ENCODE measurements at places on chromosomes 12 and 14. TPM values are rescaled to one million over a fixed set of nuclear protein-coding genes. Genes with fewer than 3 reads are reported as not detected.
A peak's percentile ranks its signal among the peaks of the same experiment; 100 is the strongest.

GRCh38 chr12:111812881-111813741 lies 28.9 kb upstream of the MAPKAPK5 start:
- H3K27me3 ChIP-seq, result no peaks in the 10 kb centered on the region
- H3K36me3 ChIP-seq, result no peaks in the 10 kb centered on the region
- peak; percentile 52 for DNase-seq
- H3K27ac ChIP-seq, result no peak overlapping the region
- H3K4me3 ChIP-seq, result no peak overlapping the region

- no peak overlapping the region for H3K27ac ChIP-seq
- DNase-seq, result no peak
- no peaks in the 10 kb centered on the region for H3K4me1 ChIP-seq
- no peaks in the 10 kb centered on the region for H3K36me3 ChIP-seq
Observed at GRCh38 chr12:92634730-92635129, 68.1 kb upstream of the PLEKHG7 start.

- DNase-seq, result no peak
- no peaks in the 10 kb centered on the region for H3K36me3 ChIP-seq
- no peaks in the 10 kb centered on the region for H3K4me1 ChIP-seq
- no peaks in the 10 kb centered on the region for H3K27me3 ChIP-seq
- peak overlapping the region; percentile 14 for H3K27ac ChIP-seq
Observed at GRCh38 chr12:111546758-111547383, 52.2 kb downstream of the ATXN2 start.

GRCh38 chr12:42097971-42098370 lies 46.7 kb downstream of the GXYLT1 start:
- H3K4me1 ChIP-seq, result peaks cover 10% of the 10 kb centered on the region
- peak overlapping the region; percentile 42 for H3K4me3 ChIP-seq
- H3K27ac ChIP-seq, result peak overlapping the region; percentile 94
- no peak for DNase-seq
- no peaks in the 10 kb centered on the region for H3K27me3 ChIP-seq

Gene AHNAK2
- 0.22 TPM for total RNA-seq

DNA sequence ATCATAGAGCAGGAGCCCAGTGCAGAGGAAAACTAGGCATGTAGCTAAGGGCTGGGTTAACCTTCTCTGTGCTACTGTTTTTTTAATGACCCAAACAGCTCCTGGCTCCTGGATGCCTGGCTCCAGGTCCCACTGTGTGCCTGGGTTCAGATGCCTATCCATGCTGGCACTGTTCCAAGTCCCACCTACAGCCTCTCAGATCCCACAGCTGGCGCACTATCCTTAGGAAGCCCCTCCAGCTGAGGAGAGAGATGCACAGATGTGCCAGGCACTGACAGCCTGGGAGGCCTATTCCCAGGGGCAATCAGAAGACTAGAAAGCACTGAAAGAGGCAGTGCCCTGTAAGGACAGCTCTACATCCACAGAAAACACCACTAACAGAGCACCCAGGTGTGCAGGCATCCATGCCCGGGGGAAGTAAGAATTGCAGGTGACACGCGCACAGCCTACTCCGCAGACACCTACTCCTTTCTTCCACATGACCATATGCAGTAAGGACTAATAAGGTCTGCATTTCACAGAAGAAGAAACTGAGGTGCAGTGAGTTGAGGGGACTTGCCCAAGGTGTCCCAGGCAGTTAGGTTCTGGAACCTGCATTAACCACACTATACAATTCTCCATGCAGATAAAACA lies 51.2 kb downstream of the PITPNM2 start:
- no peaks in the 10 kb centered on the region for H3K36me3 ChIP-seq
- no peak overlapping the region for H3K27ac ChIP-seq
- peaks cover 16% of the 10 kb centered on the region for H3K4me1 ChIP-seq
- no peak overlapping the region for H3K4me3 ChIP-seq
- H3K27me3 ChIP-seq, result no peaks in the 10 kb centered on the region

DNA sequence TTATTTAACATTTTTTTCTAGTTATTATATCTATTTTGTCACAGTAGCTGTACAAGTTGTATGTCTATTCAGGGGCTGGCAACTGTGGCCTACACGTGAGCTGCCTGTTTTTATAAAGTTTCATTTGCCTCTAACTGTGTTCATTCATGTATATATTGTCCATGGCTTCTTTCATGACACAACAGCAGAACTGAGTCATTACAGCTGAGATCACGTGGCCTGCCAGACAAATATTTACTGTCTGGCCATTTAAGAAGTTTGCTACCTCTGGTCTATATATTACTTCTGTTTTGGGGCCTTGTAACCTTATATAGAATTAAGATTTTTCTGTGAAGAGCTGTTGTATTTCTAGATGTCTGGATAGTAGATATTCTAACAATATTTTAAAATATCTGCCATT lies 37.9 kb downstream of the KIAA0586 start:
- H3K4me3 ChIP-seq, result no peak overlapping the region
- peaks cover 7% of the 10 kb centered on the region for H3K36me3 ChIP-seq
- H3K27ac ChIP-seq, result no peak overlapping the region
- no peaks in the 10 kb centered on the region for H3K4me1 ChIP-seq
- no peak for DNase-seq
- H3K27me3 ChIP-seq, result no peaks in the 10 kb centered on the region

DNA sequence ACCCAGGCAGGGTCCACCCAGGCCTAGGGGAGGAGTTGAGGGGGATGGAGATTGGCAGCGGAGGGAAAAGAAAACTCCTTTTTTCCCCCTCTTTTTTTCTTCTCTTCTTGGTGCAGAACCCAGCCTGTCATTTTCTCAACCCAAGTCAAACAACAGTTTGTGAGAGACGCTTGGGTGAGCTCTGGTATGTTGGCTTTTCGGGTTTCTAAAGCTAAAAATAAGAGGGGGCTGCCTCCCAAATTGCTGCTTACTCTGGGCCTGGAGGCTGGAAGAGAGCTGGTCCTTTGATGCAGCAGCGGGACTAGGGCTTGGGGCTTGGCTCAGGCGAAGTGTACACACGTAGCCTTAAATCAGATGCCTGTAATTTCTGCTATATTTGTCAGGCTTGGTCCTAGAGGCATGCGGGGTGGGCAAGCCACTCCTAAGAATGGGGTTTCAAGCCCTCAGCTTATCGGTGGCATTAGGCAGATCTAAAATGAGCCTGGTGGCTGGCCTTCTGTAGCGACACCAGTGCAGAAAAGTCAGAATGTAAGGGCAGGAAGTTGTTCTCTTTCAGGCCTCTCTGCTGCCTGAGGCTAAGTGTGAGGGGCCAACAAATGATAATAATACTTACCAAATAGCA lies 816 bp upstream of the SLC8A3 start:
- no peak overlapping the region for H3K27ac ChIP-seq
- no peak for DNase-seq
- H3K4me1 ChIP-seq, result peaks cover 29% of the 10 kb centered on the region
- H3K36me3 ChIP-seq, result no peaks in the 10 kb centered on the region
- peaks cover 46% of the 10 kb centered on the region for H3K27me3 ChIP-seq

DNA sequence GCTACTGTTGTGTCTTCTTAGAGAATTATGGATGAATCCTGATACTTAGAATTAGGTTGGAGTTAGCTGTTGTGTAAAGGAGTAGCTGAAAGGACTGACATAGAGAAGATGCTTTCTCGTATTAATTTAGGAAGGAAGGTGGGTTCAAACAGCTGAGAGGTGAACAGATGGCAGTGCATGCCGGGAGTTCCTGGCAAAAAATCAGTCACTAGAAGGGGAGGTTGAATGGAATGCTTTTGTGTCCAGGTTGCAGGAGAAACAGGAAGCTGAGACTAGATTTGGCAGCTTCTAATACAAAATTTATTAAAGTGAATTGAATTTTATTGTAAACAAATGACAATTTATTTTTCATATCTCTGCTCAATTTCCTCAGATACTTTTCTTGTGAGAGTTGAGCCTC lies 70.8 kb downstream of the BTG1 start:
- H3K27me3 ChIP-seq, result no peaks in the 10 kb centered on the region
- H3K4me3 ChIP-seq, result no peak overlapping the region
- no peaks in the 10 kb centered on the region for H3K36me3 ChIP-seq
- H3K4me1 ChIP-seq, result peaks cover 3% of the 10 kb centered on the region
- DNase-seq, result no peak
- H3K27ac ChIP-seq, result no peak overlapping the region

DNA sequence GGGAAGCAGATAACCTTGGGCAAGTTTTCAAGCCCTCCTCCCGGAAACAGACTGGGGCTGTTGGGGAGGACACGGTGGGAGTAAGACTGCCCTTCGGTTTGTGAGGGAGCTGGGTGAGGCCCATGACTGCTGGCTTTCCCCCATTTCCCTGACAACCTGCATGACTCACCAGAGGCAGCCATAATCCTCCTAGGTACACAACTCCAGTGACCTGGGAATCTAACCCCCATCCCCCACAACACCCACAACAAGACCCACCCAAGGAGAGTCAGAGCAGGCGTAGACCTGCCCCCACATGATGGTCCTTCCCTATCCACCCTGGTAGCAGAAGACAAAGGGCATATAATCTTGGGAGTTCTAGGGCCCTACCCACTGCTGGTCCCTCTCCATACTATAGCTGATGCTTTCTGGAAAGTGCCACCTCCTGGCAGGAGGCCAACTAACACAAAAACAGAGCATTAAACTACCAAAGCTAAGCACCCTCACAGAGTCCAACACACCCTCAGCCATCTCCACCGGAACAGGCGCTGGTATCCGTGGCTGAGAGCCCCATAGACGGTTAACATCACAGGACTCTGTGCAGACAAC lies 14.8 kb downstream of the DDX24 start:
- DNase-seq, result no peak
- H3K36me3 ChIP-seq, result peaks cover 35% of the 10 kb centered on the region
- H3K4me1 ChIP-seq, result peaks cover 21% of the 10 kb centered on the region
- no peak overlapping the region for H3K27ac ChIP-seq
- no peak overlapping the region for H3K4me3 ChIP-seq

GRCh38 chr12:74988156-74988555 lies 221.5 kb downstream of the KCNC2 start:
- H3K36me3 ChIP-seq, result no peaks in the 10 kb centered on the region
- no peaks in the 10 kb centered on the region for H3K27me3 ChIP-seq
- DNase-seq, result no peak
- no peak overlapping the region for H3K27ac ChIP-seq
- H3K4me1 ChIP-seq, result no peaks in the 10 kb centered on the region

GRCh38 chr12:24776861-24777260 lies 172.0 kb downstream of the BCAT1 start:
- H3K36me3 ChIP-seq, result no peaks in the 10 kb centered on the region
- no peak overlapping the region for H3K4me3 ChIP-seq
- H3K4me1 ChIP-seq, result no peaks in the 10 kb centered on the region

GRCh38 chr12:58172433-58173073 lies 231.2 kb downstream of the ATP23 start:
- no peak for DNase-seq
- no peaks in the 10 kb centered on the region for H3K36me3 ChIP-seq
- no peaks in the 10 kb centered on the region for H3K4me1 ChIP-seq
- H3K27ac ChIP-seq, result no peak overlapping the region
- H3K27me3 ChIP-seq, result peaks cover 13% of the 10 kb centered on the region
- no peak overlapping the region for H3K4me3 ChIP-seq

Gene FGF23
- total RNA-seq, result not detected

DNA sequence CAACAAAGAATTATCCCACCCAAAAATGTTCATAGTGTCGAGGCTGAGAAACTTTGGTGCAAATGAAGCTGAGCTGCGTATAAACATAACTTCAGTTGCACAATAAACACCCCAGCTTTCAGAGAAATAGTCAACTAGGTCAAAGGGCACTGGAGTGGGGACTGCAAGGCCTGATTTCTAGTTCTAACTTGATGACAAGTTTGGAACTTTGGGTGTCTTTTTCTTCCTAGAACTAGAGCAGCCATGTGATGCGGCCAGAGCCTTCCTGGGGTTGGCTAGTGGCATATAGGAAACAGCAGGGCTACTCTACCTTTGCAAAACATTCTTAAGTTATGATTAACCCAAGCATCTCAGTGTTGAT lies 298.4 kb upstream of the AMIGO2 start:
- H3K4me1 ChIP-seq, result peaks cover 16% of the 10 kb centered on the region
- no peak overlapping the region for H3K4me3 ChIP-seq
- H3K36me3 ChIP-seq, result peaks cover 6% of the 10 kb centered on the region
- DNase-seq, result no peak

Data from T-cell (primary cell).